Activated T-cell treated with anti-CD3 and anti-CD28 coated beads for 24 hours (primary cell): ENCODE measurements at places on chromosomes 13 and 19.

DNA sequence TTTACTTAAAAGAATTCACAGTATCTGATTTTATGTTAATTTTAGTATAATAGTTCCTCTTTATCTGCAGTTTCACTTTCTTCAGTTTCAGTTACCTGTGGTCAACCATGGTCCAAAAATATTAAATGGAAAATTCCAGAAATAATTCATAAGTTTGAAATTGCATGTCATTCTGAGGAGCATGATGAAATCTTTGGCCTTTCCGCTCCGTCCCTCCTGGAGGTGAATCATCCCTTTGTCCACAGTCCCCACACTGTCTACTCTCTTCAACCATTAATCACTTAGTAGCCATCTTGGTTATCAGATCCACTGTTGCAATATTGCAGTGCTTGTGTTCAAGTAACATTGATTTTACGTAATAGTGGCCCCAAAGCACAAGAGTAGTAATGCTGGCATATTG, 26.9 kb downstream of the SLITRK6 start:
- no peak for DNase-seq

DNA sequence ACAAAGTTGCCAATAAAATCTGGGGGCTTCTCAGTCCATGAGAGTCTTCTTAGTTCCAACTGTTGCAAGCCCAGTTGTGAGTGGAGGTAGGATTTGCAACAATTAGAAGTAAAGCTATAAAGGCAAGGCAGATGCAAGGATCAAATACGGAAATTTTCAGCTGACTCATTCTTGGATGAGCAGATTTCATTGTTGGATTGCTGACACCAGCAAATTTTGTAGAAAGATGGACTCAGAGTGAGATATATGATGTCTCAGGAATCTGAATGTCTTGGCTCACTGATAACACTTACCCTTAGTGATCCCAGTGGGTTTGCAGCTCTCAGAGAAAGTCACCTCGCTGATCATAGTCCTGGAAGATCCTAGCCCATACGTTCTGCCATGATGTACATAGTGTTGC, 209.0 kb downstream of the GPC6 start:
- no peak for DNase-seq

DNA sequence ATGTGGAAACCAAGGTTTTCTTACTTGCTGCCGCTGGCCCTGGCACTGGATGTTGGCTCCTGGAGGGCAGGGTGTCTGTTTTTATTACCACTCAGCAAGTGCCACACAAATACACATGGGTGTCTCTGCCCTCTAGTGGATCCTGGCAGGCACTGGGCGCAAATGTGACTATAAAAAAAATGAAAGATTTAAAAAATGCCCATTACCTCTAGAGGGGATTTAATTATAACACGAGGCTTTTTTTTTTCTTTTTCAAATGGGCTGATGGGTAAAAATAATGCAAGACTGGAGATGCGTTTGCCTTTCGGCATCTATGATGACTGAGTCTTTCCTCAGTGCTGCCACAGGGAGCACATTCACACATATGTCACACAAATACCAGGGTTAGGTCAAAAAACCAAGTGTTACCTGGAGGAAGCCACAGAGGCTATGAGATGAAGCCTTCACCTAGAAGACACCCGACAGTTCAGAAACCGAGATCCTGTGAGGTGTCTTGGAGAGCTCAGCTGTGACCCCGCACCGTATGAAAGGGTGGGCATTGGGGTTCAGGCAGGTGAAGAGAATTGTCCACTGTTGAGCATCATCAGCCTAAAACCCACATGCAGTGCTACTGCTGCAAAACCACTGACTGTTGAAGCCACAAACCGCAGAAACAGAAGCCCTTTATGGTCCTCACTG, 25.7 kb downstream of the CHAMP1 start:
- DNase-seq = peak; percentile 14

GRCh38 chr19:11007385-11007784, 46.6 kb downstream of the SMARCA4 start:
- DNase-seq = no peak

DNA sequence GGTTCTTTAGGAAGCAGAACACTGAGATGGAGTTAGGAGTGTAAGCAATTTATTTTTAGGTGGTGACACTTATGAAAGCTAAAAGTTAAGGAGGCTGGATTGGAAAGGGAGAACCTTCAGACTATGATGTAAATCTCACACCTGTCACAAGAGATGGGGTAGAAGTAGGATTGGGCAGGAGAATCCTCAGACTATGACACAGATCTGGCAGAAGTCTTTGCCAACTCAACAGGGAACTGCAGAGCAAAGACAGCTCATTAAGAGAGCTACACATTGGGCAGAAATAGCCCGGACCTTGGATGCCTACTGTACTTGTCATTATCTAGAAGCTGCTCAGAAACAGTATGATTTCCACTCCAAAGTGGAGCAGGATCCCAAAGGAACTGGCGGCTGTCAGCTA, 134.4 kb downstream of the DNAJC15 start:
- DNase-seq = no peak

DNA sequence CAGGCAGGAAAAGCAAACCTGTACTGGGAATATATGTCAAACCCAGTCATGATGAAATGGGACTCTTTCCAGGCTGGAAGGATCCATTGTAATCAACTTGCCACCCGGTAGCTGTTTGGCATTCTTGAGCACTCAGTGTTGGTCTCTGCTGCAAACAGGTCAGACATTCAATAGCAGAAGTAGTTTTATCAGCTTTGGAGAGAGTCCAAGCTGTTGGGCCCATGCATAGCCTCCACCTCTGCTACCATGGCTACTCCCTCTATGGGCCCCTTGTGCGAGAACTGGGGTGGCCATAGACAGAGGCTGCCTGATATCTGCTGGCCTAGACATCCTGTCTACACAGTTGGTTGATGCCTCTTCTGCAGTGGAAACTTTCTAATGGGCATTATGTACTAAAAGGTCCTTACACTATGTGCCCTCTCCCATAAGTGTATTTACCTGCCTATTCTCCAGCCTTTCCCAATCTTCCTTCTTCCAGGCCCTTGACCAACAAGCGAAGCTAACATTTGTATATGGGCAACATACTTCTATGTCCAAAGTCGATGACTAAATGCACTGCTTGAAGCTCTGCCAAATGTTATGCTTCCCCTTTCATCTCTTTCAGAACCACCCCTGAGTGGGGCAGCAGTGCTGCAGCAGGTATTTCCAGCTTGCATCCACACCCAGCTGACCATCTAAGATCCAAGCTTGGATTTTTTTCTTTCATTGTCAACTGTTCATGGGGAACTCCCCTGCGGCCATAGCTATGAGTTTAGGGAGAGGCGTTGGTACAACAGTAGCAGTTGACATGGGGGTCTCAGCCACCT, 5.3 kb upstream of the RNF6 start:
- no peak for DNase-seq

DNA sequence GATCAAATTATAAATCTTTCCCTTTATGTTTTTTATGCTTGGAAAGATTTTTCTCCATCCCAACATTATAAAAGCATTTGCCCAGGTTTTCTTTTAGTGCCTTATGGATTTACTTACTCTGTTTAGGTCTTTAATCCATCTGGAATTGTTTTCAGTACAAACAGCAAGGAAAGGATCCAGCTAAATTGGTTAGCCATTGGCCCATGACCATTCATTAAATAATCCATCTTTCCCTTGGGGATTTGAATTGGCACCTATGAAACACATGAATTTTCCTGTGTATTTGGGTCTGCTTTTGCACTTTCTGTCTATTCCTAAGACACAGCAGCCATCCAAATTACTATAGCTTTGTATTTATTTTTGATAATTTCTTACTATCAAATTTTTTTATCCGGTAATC, 28.8 kb upstream of the SHKBP1 start:
- no peak for DNase-seq

DNA sequence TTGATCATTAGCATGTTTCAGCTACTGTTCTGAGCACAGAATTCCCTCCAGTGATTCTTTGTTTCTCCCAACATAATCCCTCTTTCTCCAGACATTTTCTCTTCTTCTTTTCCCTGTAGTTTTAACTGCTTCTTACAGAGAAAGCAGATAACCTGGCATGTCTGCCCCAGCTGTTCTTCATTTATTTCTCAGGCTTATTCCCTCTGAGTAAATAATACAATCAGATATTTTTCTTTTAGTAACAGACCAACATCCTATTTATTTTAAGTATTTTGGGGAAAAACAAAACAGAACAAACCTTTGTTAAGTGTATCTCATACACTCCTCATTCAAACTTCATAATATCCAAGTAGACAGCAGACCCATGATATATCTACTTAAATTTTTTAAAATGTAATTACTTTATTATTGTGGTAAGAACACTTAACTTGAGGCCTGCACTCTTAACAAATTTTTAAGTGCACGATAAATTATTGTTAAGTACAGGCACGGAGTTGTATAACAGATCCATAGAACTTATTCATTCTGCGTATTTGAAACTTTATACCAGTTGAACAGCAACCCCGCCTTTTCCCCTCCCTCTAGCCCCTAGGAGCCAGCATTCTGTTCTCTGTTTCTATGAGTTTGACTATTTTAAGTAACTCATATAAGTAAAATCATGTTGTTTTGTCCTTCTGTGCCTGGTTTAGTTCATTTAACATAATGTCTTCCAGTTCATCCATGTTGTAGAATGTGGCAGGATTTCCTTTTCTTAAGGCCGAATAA, 540.0 kb downstream of the LMO7 start:
- DNase-seq = no peak
